ENCODE measurements at places on chromosomes 6 and 20.

DNA sequence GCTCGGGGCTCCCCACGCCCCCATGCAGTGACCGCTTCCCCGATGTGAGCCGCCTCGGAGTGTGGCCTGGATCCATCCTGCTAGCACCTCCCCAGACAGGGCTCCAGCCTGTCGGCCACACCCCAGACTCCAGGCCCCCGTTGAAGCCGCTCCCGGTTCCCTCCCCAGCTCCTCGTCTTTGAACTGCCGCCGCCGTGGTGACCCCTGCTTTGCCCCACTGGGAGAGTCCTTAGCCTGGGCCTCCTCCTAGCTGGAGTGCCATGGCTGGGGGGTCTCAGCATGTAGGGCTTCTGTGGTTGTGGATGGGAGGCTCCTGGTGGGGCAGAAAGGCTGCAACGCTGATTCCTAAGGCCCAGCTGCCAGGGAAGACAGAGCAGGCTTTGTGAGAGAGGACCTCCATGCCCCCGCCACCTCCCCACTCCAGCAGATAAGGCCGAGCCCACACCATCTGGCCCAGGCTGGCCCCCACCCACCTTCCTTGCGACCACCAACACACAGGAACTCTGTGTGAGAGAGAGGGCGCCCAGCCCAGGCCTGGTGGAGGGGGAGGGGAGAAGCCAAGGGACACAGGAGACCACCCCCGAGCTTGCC is 11.4 kb downstream of the FOXS1 start:
- DNase-seq: no peak

DNA sequence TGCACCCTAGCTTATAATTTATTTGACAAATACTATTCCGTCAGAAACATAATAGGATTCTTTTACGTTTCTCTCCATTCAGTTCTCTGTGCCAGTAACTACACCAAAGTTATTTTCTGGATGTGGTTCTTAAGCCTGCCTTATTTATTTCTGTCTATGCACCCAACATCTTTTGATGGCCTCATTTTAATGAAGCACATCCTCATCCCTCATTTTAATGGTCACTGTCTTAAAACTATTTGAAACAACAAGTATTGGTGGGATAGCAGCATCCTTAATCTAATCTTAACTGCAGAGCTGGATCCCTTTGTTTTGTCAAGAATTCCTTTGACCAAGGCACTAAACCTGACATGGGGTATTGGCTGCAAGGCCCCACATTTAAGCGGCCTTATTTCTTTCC is 11.0 kb downstream of the FAM135A start:
- DNase-seq: no peak

- DNase-seq: no peak
Measured at GRCh38 chr6:148414836-148415235, 72.2 kb downstream of the SASH1 start.

- DNase-seq: no peak
Measured at GRCh38 chr20:1685304-1686052, 27.9 kb upstream of the SIRPG start.

- no peak for DNase-seq
Measured at GRCh38 chr6:7742223-7742785, 16.4 kb downstream of the BMP6 start.

DNA sequence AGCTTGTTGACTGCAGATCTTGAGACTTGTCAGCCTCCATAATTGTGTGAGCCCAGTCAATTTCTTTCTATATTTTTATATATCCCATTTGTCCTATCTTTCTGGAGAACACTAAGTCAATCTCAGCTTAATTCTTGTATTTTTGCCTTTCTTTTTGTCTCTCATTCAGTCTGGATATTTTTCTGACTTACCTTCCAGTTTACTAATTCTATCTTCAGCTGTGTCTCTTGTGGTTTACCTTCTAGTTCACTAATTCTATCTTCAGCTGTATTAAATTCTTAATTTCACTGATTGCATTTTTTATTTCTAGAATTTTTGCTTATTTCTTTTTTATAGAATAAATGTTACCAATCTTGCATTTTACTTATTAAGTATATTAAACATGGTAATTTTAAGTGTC is 17.8 kb upstream of the RFX6 start:
- no peak for DNase-seq

- no peak for DNase-seq
Measured at GRCh38 chr6:131159578-131159977, 24.3 kb downstream of the AKAP7 start.

GRCh38 chr20:37943501-37944455 is 40.9 kb downstream of the VSTM2L start:
- DNase-seq: no peak

GRCh38 chr6:16345449-16346330 is 107.3 kb downstream of the GMPR start:
- no peak for DNase-seq

- DNase-seq: no peak
Measured at GRCh38 chr6:168415993-168416530, 24.9 kb upstream of the SMOC2 start.

DNA sequence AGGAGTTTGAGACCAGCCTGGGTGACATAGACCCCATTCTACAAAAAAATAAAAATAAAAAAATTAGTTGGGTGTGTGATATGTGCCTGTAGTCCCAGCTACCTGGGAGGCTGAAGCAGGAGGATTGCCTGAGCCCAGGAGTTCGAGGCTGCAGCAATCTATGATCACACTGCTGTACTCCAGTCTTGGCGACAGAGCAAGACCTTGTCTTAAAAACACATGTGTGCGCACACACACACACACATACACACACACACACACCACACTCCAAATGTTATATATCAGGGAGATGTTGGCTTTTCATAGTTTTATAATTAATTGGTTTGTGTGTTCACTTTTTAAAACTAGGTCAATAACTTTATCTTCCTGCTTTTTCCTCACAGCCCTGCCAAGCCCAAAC is 110.5 kb downstream of the RTN4IP1 start:
- no peak for DNase-seq

DNA sequence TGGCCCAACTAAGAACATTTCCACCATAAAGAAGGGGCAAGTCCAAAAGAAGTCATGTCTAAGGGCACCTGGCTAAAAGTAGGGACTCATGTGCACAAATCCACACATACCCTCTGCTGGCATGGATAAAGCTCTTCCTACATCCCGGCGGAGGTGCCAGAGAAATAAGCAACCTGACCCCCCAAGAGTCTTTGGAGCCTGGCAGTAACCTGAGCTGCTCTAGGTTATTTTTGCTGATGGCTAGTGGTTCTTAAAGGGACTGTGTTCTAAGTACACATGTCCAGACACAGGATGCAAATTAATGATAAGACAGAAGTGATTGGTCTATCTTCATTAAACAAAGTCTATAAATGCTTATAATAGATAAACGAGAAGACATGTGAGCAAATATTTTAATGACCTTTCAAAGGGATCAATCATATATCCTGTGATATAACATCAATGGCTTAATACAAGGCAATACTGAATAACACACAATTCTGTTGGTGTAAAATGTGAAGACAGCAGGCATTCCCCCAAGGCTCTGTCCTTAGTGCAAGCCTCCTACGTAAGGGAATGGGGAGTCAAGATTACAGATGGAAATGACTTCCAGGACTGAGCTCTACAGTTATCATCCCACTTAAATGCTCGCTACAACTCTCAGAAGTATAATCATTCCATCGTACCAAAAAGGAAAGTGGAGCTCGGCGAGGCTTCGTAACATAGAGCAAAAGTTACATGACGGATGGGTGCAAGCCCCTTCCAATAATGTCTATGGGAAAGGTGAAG is 52.5 kb downstream of the HIVEP2 start:
- DNase-seq: no peak

DNA sequence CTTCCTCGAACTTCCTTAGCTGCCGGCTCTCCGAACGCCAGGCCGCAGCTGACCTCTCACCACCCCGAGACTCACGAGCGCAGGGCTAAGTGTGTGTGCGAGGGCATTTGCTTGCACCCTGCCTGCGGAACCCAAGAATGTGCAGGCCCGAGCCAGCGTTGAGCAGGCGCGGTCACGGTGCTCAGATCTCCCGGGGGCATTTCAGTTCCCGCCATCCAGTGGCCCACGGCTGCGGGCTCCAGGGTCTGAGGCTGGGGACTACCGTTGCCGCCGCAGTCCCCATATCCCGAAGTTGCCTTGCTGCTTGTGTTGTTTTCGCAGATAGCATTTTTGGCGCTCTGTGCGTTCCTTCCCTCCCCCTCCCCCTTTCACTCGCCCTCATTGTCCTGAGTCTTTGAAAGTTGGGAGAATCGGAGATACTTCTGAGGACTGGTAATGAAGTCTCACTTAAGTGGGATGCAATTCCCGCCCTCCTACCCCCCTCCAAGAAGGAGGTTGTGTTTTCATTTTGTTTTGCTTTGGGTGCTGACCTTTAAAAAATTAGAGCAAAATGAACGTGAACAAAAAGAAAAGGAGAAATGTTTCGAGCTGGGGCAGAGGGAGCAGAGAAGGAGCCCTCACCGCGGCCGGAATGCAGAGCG is 1.7 kb downstream of the NR2E1 start:
- DNase-seq: no peak

Measured in CD4-positive, alpha-beta T cell treated with Interleukin-21 for 1 hour (primary cell).